Left kidney (tissue), 8 donors: ENCODE measurements at places on chromosomes 1 and 21. TPM values are rescaled to one million over a fixed set of nuclear protein-coding genes. Genes with fewer than 3 reads are reported as not detected.
A peak's percentile ranks its signal among the peaks of the same experiment; 100 is the strongest.

Gene FAM151A
- polyA plus RNA-seq = 32.2 TPM

- DNase-seq = no peak
These were observed 5.2 kb upstream of the SMIM12 start for GRCh38 chr1:34864759-34865158.

DNA sequence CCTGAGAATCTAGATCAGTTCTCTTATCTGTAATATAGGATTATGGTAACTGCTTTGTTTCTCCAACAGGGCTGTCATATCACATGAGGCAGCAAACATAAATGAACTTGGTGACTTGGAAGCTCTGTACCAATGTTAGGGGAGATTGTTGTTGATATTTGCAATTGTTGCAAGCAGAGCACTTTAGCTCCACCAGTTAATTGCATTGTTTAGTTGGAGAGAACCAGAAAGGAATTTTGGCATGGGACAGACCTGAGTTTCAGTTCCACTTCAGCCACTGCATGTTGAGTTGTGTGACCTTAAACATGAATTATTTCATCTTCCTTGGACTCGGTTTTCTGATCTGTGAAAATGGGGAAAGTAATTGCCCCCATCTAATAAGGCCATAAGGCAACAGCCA is 142.3 kb upstream of the JUN start:
- DNase-seq = no peak

GRCh38 chr1:95790136-95790535 is 556.1 kb downstream of the RWDD3 start:
- DNase-seq = no peak

- DNase-seq = no peak
These were observed 68.6 kb upstream of the RGL1 start for GRCh38 chr1:183736343-183736742.

Gene BRDT
- polyA plus RNA-seq = not detected

DNA sequence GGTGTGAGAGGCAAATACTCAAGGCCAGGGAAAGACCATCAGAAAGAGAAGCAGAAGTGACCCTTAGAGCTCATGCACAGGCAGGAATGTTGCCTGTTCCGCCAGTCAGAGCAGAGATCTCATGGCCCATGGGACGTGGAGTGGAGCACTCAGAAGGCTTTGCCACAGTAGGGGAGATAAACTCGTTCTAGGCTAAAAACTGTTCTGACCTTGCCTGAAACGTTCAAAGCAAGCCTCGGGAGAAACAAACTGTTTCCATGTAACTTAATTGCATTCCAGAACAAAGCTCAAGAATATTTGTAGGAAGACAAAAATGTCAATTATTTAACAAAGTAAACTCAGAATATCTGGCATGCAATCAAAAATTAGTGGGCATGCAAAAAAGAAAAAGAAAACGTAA is 20.7 kb upstream of the SLC19A1 start:
- DNase-seq = no peak

Gene TNNT2
- polyA plus RNA-seq = 56.4 TPM

GRCh38 chr1:218882454-218882853 is 291.2 kb upstream of the LYPLAL1 start:
- no peak for DNase-seq

Gene PDC
- 0.35 TPM for polyA plus RNA-seq

DNA sequence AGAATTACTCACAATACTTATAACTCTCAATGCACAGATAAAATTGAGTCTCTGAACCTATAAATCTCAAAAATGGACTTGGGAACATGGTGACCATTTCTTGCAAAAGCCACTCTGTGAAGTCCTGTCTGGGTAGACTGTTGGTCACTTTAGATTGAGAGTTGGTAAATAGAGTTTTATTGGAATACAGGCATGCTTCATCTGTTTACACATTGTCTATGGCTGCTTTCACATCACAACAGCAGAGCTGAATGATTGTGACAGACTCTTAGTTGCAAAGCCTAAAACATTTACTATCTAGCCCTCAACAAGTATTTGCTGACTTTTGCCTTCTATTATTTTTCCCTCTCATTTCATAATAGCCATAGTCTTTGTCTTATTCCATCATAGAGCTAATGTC is 24.1 kb upstream of the ASPM start:
- DNase-seq = no peak

GRCh38 chr1:229013981-229014380 is 256.9 kb upstream of the RAB4A start:
- no peak for DNase-seq

- DNase-seq = no peak
These were observed 94.6 kb upstream of the TENT5C start for GRCh38 chr1:117511273-117511672.

DNA sequence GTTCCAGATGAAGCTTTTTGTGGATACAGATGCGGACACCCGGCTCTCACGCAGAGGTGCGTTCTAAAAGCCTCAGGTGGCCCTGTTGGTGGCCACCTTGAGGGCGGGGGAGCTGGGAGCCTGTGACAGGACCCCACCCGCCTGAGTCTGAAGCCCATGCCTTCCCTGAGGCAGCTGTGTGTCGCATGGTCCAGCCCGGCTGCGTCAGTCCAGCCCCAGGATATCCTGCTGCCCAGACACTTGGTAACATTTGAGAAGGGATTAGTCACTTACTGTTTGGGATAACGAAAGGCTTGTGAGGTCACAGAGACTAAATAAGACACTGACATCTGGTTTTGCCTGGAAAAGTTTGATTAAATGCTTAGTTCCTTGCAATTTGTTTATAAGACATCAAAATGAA is 68.9 kb downstream of the UCK2 start:
- DNase-seq = no peak

GRCh38 chr1:52159033-52159789 is 17.3 kb downstream of the ZFYVE9 start:
- DNase-seq = no peak

- DNase-seq = no peak
These were observed 805 bp downstream of the NRIP1 start for GRCh38 chr21:15063814-15064575.

DNA sequence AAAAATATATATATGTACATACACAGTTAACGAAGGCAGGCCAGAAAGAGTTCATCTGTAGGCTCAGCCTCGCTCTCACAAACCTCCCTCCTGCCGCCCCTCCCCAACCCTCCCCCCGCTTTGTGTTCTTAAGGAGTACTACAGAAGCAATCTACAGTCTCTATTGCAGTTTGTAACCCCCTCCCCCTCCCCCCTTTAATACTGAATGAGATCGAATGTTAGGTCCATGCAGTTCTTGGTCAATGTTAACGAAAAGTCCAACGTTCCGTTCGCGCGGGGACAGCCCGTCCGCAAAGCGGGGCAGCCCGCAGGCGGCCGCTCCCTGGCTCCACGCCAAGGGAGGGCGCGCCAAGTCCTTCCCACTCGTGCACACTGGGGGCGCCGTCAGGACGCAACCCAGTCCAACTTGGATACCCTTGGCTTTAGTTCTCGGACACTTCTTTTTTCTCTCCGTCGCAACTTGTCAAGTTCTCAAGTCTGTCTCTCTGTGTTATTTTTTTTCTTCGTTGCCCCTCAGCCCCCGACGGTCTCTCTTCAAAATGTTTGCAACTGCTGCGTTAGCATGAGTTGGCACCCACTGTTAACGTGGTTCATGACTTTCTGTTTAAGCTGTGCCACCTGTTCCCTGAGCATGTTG is 2.2 kb downstream of the JUN start:
- DNase-seq = peak; percentile 78

GRCh38 chr1:163267962-163268361 is 53.8 kb upstream of the NUF2 start:
- DNase-seq = no peak

- DNase-seq = no peak
These were observed 51.7 kb downstream of the ITPKB start for GRCh38 chr1:226687426-226687825.

GRCh38 chr1:159076438-159077119 is at the start of gene AIM2:
Gene AIM2 (minus strand): TSS chr1:159076766. CDS start chr1:159073499, 3,267 bp downstream.
- DNase-seq = no peak

GRCh38 chr1:174875306-174875705 is 124.4 kb upstream of the CACYBP start:
- no peak for DNase-seq

- peak; percentile 39 for DNase-seq
These were observed 3.0 kb upstream of the RGS2 start for GRCh38 chr1:192805832-192806323.

Gene CTSK
- 27.6 TPM for polyA plus RNA-seq
